ENCODE measurements at places on chromosomes 2 and 18.
A peak's percentile ranks its signal among the peaks of the same experiment; 100 is the strongest.

DNA sequence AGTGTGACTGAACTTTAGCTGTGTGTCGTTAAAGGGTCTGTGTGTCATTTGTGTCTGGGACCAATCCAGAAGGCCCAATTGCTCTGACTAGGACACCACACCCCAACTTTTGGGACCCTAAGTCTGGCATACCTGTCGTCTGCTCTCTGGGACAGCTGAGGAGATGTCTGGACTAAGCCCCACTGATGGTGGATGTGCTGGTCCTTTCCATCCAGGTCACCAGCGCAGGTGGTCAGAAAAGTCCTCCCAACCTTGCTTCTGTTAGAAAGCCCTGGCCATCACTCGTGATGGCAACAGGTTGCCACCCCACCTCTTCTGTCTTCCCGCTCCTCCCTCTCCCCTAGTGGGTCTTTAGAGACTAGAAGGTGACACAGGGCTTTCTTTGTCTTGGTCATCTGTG, 37.6 kb upstream of the TWIST2 start:
- DNase-seq: no peak

DNA sequence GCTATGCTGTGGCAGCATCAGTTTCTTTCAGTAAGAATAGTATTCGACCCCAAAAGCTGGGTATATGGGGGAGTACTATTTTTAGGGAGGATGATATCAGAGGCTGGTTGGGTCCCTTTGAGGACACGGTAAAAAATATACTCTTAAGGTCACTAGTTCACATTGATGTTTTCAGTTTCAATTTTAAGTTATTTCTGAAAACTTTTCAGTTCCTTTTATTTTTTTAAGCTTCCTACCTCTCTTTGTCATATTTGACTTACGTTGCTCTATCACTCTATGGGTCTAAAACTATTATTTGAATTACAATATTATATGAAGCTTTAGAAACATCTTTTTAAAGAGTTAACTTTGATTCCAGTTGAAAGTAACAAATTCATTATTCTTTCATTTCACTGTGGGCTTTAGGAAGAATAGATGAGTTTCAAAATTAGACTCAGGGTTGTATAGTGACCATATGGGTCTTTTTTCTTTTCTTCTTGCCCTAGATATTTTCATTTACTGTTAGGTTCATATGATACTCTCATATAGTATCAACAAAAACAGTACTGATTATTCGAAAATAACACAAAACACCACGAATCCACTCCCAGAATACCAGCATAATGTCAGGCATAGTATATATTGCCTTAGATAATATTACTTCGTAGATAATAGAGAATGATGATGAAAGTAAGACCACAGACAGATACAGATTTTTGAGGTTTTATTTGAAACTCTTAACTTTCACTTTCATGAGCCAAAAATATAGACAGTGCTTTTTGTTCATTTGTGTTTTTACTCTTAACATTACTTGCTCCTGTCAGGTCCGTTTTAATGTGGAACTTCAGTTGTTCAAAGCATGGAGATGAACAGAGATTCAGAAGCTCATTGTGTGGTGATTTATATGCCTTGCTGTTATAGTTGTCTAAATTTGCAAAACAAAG, 9.8 kb downstream of the RMDN2 start:
- DNase-seq: no peak

DNA sequence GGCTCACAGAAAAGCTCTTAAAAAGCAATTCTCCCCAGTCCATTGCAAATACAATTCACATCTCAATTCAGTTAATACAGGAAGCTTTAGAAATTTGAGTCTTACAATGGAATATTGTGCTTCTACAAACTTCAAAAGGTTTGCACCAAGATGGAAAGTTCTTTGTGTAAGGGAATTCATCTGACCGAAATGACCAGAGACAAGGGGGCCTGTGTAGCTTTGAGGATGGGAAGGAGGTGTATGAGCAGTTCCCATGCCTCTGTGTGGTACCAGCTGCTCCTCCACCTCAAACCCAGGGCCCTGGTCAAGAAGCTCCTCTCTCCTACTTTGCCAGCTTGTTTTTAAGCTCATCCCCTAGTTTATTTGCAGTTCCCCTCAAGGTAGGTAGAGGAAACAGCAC, 312.8 kb upstream of the PKDCC start:
- no peak for DNase-seq

GRCh38 chr2:1140389-1141003, 189.8 kb downstream of the SNTG2 start:
- peak; percentile 33 for DNase-seq

DNA sequence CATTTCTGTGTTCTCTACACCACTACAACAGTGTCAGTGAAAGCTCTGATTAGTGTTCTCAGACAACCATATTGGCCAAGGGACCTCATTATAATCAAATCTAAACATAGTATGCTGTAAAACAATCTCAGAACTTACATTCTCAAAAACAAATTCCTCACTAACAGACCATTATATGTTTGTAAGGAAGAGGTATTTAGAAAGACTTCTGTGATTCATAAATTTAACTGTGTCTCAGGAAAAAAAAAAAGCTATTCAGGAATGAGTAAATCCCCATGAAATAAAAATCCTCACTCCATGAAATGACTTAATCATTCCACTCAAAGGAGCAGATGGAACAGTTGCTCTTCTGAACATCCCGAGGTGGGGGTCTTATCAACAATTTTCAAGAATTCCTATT, 413.0 kb downstream of the CDH2 start:
- DNase-seq: no peak

DNA sequence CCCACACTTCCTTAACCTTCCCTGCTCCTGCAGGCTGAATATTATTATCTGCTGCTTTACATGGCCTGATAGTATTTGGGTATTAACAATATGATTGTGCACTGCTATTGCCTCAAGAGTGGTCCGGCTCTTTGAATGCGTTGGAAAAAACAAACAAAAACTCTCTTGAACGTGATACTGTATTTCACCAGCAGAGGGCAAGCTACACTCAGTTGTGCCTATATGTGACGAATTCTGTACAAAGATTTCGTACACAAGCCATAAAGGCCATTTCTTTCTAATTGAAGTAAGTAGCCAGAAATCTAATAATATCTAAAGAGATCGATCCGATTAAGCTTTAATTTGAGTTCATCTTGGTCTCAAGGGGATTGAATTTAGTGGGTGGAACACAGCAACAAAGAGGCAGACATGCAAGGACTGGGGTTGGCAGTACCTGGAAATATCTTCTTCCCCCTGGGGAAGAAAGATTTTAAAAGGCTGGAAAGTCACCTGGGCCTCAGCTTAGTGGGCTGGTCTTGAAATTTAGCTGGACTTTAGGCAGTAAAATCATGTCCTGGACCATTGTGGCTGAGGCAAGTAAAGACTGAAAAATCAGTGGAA, 49.3 kb upstream of the RAB6D start:
- DNase-seq: peak; percentile 40

DNA sequence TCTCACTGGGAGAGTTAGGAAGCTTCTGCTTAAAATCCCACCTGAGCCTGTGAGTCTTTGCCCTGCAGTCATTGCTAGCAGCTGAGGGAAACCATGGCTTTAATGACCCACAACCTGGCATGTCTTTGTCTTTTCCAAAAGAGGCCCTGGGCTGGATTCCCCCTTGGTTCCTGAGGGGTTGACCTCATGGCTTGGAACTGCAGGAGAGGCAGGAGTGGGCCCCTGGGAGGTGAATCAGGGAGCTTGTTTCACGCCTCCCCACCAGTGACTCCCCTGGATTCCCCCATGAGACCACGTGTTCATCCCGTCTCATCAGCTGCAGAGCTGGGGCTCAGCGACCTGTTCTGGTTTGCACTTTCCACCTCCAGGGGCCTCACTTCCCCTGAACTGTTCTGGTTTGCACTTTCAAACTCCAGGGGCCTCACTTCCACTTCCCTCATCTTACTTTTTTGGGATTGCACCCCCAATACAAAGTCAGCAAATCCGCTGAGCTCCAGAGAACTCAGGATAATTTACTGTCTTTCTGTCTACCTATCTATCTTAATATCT, 58.5 kb upstream of the TMEM18 start:
- no peak for DNase-seq

DNA sequence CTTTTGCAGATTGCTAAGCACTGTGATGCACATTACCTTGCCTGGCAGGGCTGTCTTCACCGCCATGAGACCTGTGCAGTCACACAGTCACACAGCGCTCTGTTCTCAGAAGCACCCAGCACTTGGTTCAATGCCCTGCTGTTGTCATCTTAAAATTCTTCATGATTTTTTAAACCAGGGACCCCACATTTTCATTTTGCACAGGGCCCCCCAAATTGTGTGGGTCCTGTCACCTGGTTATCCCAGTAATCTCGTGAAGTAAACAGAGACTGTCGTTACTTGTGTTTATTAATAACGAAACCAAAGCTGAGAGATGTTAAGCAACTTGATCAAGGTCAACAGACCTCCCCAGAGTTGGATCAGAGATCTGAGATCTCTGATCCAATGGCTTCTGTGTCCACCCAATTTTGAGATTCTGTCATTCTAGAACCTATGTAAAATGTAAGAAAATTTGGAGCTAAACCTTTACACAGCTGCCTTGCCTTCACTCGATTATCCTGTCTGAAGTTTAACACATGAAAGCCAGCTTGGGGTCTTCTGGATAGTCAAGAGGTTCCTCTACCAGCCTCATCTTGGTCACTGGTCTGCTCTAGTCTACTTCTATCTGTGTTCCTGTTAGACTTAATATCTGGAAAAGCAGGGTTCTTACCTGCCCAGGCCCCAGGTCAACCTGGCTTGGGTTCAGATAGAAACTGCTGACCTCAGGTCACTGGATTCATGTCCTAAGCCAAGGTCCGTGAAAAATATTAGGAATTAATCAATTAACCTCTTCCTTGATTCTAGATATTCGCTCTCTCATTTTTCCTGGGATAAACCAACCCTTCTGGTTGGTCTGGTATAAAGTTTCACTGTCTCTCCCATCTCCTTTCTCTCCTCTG, 13.7 kb upstream of the TTC39C start:
- DNase-seq: no peak

- no peak for DNase-seq
Measured at GRCh38 chr18:29181151-29181901, 1004.4 kb upstream of the CDH2 start.
